ENCODE measurements at places on chromosomes 2 and 18.

GRCh38 chr2:96359866-96360265 is 24.3 kb downstream of the NCAPH start:
- DNase-seq, result no peak
- H3K4me1 ChIP-seq, result no peaks in the 10 kb centered on the region
- no peak overlapping the region for H3K27ac ChIP-seq
- H3K4me3 ChIP-seq, result no peak overlapping the region

- H3K4me3 ChIP-seq, result no peak overlapping the region
- DNase-seq, result no peak
- no peak overlapping the region for H3K27ac ChIP-seq
- no peaks in the 10 kb centered on the region for H3K4me1 ChIP-seq
- H3K27me3 ChIP-seq, result no peaks in the 10 kb centered on the region
These were observed 74.7 kb upstream of the PTPRM start for GRCh38 chr18:7492385-7492784.

DNA sequence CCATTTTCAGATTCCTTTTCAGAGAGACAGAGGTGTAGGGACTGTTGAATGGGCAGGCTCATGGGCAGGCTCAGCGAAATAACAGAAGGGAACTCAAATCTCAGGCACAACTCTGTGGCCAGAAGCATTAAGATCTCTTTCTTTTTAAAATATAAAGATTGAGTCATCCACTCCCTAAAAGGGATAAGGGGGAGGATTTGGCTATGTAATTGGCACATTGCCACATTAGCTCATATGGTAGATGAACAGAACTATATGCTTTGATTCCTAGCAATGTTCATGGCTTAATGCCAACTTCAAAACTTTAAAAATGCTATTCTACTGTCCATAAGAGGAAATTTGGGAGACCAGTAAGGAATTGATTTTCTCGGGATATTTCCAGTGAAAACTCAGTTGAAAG is 53.8 kb upstream of the SLC5A7 start:
- H3K27ac ChIP-seq, result no peak overlapping the region
- H3K27me3 ChIP-seq, result no peaks in the 10 kb centered on the region
- no peaks in the 10 kb centered on the region for H3K36me3 ChIP-seq
- no peak overlapping the region for H3K4me3 ChIP-seq

DNA sequence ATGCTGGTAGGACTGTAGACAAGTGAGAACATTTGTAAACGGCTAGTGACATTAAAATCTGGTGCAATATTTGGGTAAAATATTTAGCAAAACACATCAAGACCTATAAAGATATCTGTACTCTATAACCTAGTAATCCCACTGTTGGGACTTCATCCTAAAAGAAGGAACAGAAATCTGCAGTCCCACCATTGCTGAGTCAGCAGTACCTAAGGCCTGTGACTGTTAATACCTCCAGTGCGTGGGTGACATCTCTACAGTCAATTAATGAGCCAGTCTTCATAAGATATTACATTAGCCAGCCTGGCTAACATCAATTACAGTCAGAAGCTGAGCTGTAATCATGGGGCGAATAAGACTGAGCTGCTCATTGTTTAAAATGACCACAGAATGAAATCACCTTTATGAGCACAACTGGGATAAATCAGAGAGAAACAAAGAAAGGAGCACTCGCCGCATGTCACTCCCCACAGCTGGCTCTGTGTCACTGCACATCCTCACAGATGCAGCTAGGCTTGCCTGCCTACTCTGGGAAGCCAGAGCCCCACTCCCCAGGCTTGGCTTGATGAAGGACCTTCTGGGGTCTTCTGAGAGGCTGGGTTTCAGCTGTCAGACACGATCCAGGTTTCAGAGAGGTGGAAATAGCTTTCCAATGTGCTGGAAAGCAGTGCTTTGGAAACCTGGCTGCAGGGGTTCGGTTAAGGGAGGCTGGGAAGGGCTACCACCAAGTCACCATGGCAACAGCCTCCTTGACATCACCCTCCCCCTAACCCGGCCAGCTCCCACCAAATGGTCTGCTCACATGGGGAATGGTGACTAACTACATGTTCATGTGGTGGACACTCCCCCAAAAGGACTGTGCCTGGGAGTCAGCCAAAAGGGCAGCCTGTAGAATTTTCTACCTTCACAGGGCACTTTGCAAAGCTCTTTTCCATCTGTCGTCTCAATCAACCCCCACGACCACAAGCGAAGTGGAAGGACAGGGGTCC is 145.0 kb downstream of the ZBTB7C start:
- DNase-seq, result no peak
- H3K4me3 ChIP-seq, result no peak overlapping the region
- H3K27me3 ChIP-seq, result peaks cover 14% of the 10 kb centered on the region
- H3K4me1 ChIP-seq, result no peaks in the 10 kb centered on the region

- peaks cover 12% of the 10 kb centered on the region for H3K4me1 ChIP-seq
- no peaks in the 10 kb centered on the region for H3K36me3 ChIP-seq
- no peaks in the 10 kb centered on the region for H3K27me3 ChIP-seq
- no peak for DNase-seq
- no peak overlapping the region for H3K27ac ChIP-seq
These were observed 684.6 kb upstream of the ID2 start for GRCh38 chr2:7997279-7997678.

GRCh38 chr2:156465573-156465972 is 29.4 kb downstream of the GPD2 start:
- no peak for DNase-seq
- H3K4me3 ChIP-seq, result no peak overlapping the region
- H3K36me3 ChIP-seq, result no peaks in the 10 kb centered on the region
- no peaks in the 10 kb centered on the region for H3K4me1 ChIP-seq
- no peaks in the 10 kb centered on the region for H3K27me3 ChIP-seq

DNA sequence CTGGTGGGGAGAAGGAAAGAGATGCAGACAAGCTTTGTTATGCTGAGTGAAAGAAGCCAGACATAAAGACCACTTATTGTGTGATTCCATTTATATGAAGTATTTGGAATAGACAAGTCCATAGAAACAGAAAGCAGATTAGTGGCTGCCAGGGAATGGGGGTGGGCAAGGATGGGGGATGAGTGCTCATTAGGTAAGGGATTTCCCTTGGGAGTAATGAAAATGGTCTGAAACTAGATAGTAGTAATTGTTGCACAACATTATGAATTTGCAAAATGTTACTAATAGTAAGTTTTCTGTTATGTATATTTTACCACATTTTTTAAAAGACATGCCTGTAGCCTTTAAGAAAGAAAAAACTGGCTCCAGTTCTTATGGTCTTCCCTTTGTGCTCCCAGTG is 154.9 kb downstream of the LNPK start:
- H3K27me3 ChIP-seq, result peaks cover 5% of the 10 kb centered on the region
- no peak overlapping the region for H3K4me3 ChIP-seq
- no peak for DNase-seq

- H3K27me3 ChIP-seq, result no peaks in the 10 kb centered on the region
- no peak overlapping the region for H3K27ac ChIP-seq
- no peak for DNase-seq
- no peak overlapping the region for H3K4me3 ChIP-seq
- H3K36me3 ChIP-seq, result no peaks in the 10 kb centered on the region
These were observed 753.6 kb upstream of the GCFC2 start for GRCh38 chr2:76464310-76464709.

GRCh38 chr2:217974389-217975005 is 28.3 kb downstream of the TNS1 start:
- H3K4me3 ChIP-seq, result no peak overlapping the region
- no peaks in the 10 kb centered on the region for H3K36me3 ChIP-seq
- H3K4me1 ChIP-seq, result no peaks in the 10 kb centered on the region
- H3K27me3 ChIP-seq, result peaks cover 8% of the 10 kb centered on the region
- DNase-seq, result no peak

DNA sequence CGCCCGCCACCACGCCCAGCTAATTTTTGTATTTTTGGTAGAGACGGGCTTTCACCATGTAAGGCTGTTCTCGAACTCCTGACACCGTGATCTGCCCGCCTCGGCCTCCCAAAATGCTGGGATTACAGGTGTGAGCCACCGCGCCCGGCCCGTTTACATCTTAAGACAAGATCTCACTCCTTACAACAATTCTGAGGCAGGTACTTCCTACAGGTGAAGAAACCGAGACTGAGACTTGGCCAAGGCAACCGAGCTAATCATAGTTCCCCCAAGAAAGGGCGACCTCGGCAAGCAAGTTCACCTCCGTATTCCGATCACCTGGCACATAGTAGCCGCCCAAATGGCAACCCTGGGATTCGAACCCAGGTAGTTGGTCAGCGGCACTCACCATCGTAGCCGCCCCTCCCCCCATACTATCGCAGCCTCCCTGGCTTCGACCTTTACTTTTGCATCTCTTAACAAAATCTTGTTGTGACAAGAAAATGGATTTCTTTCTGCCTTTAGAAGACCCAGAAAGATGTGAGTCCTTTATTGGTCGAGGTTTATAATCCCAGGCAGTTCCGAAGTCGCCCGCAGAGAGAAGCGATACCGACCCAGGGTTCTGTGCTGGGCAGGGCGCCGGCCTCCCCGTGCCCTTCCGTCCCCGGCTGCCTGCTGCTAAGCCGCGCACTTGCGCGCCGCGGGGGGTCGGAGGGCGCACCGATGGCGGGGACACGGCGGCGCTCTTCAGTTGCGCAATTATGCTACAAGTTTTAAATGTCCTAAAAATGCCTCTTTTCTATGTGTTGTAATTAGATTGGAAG is 1.1 kb upstream of the FZD5 start:
- H3K4me1 ChIP-seq, result peaks cover 22% of the 10 kb centered on the region
- H3K4me3 ChIP-seq, result no peak overlapping the region

- no peaks in the 10 kb centered on the region for H3K4me1 ChIP-seq
- DNase-seq, result no peak
- H3K27me3 ChIP-seq, result no peaks in the 10 kb centered on the region
- no peak overlapping the region for H3K27ac ChIP-seq
These were observed 992.2 kb upstream of the PIK3C3 start for GRCh38 chr18:40962784-40963183.

- H3K27me3 ChIP-seq, result peaks cover 32% of the 10 kb centered on the region
- DNase-seq, result peak; percentile 84
- no peaks in the 10 kb centered on the region for H3K36me3 ChIP-seq
- H3K27ac ChIP-seq, result no peak overlapping the region
- peaks cover 18% of the 10 kb centered on the region for H3K4me1 ChIP-seq
- no peak overlapping the region for H3K4me3 ChIP-seq
These were observed 10.3 kb downstream of the PTPRN start for GRCh38 chr2:219298759-219299371.

DNA sequence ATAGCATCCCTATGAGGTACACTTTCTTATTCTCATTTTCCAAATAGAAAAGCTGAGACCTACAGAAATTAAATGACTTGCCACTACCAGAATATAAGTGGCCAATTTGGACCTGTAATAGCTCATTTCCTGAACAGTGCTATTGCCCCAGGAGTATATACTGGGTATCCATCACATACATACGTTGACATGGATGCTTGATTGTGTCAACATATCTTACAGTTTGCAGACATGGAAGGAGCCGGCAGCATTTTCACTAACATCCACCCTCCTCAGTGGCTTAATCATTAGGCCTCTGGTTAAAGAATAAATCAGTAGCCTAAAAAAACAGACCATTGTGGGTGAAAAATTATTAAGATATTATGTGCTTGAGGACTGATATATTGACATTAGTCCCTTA is 829.3 kb downstream of the LRP1B start:
- no peak for DNase-seq
- H3K27ac ChIP-seq, result no peak overlapping the region
- H3K4me1 ChIP-seq, result no peaks in the 10 kb centered on the region
- no peak overlapping the region for H3K4me3 ChIP-seq

- no peak overlapping the region for H3K4me3 ChIP-seq
- H3K27me3 ChIP-seq, result no peaks in the 10 kb centered on the region
- H3K27ac ChIP-seq, result peak overlapping the region; percentile 54
- DNase-seq, result no peak
- peaks cover 62% of the 10 kb centered on the region for H3K4me1 ChIP-seq
These were observed 7.7 kb downstream of the SLC1A4 start for GRCh38 chr2:64996871-64997307.

GRCh38 chr18:7133181-7133580 is 15.6 kb upstream of the LAMA1 start:
- no peak for DNase-seq
- no peak overlapping the region for H3K27ac ChIP-seq
- H3K4me3 ChIP-seq, result no peak overlapping the region

DNA sequence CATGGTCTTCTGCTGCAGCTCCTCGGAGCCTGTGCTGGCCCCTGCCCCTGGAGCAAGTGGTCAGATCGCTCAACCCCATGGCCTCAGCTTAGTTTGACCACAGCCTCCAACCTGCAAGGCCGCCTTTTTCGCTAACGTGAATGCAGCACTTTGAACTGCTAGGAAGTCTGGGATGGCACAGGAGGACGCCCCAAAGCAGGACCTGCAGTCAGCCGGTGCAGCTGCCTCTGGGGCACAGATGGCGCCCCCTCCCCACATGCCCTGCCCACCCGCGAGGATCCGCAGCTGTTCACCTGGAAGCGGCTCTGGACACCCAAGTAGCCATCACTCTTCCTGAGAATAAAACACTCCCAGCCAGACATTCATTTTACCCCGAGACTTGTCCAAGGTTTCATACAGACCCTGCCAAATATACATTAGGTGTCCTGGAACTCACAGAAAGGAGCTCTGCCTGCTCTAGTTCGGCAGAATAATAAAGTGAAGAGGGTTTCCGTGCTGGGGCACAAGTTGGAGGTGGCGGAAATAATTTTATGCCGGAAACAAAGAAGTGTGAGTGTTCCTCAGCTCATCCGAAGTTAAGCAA is 510.1 kb downstream of the EIPR1 start:
- peaks cover 2% of the 10 kb centered on the region for H3K27me3 ChIP-seq
- H3K4me1 ChIP-seq, result no peaks in the 10 kb centered on the region
- no peaks in the 10 kb centered on the region for H3K36me3 ChIP-seq

DNA sequence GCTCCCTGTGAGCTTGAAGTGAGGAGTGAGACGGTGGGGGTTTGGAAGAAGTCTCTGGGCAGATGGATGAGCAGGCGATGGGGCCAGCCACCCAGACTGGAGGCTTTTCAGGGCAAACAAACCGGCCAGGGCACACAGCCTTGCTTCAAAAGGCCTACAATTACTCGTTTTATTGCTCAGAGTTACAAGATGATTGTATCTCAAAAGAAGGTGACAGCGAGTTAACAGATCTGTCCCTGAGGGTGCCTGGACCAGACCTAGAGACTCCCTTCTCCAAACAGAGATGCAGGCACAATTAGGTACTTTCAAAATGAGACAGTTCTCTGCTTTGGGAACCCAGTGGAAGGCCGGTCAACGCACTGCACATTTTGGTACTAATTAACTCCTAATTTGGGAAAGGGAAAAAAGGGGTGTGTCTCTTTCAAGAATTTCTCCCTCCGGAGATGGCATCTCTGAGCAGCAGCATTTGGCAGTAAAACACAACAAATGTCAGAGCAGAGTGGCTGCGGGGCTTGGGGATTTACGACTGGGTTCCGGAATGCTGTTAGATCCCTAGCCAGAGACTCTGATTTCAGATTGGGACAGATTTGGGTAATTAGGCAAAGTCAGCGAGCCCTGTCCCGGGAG is 226.7 kb downstream of the TTC32 start:
- H3K4me3 ChIP-seq, result no peak overlapping the region
- no peaks in the 10 kb centered on the region for H3K27me3 ChIP-seq
- H3K36me3 ChIP-seq, result no peaks in the 10 kb centered on the region
- H3K4me1 ChIP-seq, result no peaks in the 10 kb centered on the region

DNA sequence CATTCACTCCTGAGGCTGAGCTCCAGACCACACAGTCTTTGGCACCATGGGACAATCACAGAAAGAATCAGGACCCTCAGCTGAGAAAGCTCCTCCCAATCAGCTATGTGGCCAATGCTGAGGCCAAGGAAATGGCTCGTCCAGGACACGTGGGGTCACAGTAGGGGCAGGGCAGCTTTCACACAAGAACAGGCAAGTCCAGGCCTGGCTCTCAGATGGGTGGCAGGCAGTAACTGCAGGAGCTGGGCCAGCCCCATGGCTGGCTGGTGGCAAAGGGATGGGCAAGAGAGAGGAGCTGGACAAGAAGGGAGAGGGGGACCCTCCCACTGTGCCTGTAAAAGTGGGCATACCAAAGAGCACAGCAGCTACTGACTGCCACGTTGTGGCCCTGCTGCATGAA is 12.2 kb upstream of the EDAR start:
- no peaks in the 10 kb centered on the region for H3K4me1 ChIP-seq
- no peak for DNase-seq
- H3K27ac ChIP-seq, result no peak overlapping the region
- H3K4me3 ChIP-seq, result no peak overlapping the region
- no peaks in the 10 kb centered on the region for H3K27me3 ChIP-seq
